T-cell (primary cell): ENCODE measurements at places on chromosomes 3 and 15.

- no peak overlapping the region for H3K27ac ChIP-seq
- DNase-seq = no peak
- H3K4me3 ChIP-seq = no peak overlapping the region
These were observed 16.7 kb upstream of the ZMAT3 start for GRCh38 chr3:179088306-179088705.

DNA sequence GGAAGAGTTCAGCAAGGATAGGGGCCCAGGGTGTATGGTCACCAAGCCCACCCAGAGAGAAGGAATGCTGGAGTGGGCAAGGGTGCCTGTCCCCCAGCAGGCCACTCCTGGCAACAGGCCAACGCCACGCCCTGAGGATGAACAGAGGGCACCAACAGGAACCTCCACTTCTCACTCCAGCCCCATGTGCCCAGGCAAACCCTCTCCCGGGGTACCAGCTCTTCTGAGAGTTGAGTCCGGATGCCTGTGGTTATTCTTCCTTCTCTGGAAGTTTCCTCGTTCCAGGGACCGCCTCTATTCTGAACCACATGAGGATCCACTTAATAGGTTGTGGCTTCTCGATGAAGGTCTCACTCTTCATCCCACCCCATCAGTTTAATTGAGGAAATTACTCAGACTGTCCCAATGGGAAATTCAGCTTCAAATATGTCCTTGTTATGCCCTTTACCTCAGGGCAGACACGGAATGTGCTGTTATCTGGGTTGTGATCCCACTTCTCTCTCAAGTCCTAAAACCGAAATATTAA lies 114.3 kb downstream of the LIPC start:
- no peak overlapping the region for H3K27ac ChIP-seq
- no peaks in the 10 kb centered on the region for H3K36me3 ChIP-seq
- no peaks in the 10 kb centered on the region for H3K27me3 ChIP-seq
- H3K4me1 ChIP-seq = peaks cover 7% of the 10 kb centered on the region
- no peak overlapping the region for H3K4me3 ChIP-seq

DNA sequence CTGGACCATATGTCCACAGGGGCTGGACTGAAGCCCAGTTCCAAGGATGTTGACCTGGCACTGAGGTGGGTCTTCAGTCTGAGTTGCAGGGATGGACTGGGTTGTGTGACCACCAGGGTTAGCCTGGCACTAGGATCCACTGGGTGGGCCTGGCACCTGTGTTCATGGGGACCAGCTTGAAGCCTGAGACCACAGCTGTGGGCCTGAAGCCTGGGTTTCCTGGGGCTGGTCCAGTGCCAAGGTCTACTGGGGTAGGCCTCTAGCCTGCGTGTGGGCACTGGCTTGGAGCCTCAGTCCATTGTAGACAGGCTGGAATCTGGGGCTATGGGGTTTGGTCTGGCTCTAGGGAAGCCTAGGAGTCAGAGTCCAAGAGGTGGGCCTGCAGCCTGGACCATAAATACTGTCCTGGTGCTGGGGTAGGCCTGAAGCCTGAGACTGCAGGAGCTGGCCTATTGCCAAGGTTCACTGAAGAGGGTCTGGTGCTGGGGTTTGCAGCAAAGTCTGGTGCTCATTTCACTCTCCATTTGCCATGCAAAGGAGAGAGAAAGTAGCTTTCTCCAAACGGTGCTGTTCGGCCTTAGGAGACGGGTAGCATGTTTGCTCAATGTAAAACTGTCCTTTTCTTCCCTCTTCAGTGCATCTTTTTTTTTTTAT lies 51.2 kb upstream of the TBC1D5 start:
- H3K27ac ChIP-seq = no peak overlapping the region
- no peaks in the 10 kb centered on the region for H3K36me3 ChIP-seq
- H3K4me1 ChIP-seq = no peaks in the 10 kb centered on the region
- H3K27me3 ChIP-seq = peaks cover 10% of the 10 kb centered on the region
- no peak for DNase-seq
- H3K4me3 ChIP-seq = no peak overlapping the region

- DNase-seq = no peak
- H3K27me3 ChIP-seq = no peaks in the 10 kb centered on the region
- H3K27ac ChIP-seq = peak overlapping the region; percentile 87
- H3K4me1 ChIP-seq = peaks cover 45% of the 10 kb centered on the region
These were observed 6.2 kb downstream of the STIMATE start for GRCh38 chr3:52891164-52891563.

DNA sequence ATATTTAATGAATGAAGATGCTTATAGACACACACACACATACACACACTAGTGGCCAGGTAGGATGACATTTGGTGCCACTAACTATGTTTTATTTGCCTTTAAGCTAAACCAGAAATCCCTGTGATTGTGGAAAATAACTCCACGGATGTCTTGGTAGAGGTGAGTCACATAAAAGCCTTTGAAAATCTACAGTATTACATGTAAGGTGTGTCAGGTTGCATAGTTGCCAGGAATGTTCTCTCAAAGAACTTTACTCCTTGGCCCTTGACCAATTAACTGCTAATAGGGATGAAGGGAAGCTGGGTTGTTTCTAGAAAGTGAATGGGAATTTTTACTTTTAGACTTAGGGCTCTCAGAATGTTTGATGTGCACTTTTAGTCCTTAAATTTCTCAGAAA lies 9.9 kb downstream of the ZBED2 start:
- no peak for DNase-seq
- H3K27ac ChIP-seq = no peak overlapping the region
- H3K4me1 ChIP-seq = no peaks in the 10 kb centered on the region
- no peak overlapping the region for H3K4me3 ChIP-seq

DNA sequence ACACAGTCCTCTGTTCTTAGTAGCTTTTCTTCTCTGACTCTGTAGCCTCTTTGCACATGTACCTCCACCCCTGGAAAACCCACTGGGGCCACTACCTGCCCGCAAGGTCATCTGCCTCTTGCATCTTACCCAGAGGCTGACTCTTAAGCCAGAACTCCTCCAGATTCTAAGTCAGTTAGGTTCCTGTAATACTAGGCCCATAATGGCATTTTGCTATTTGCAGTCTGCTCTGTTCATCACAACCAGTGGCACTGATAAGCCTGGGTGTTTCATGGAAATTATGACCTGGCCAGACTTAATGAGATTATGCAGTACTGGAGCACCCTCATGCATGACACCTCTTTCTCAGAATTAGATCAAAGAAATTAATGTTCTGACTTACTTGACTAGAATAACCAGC lies 31.7 kb upstream of the ATG7 start:
- no peaks in the 10 kb centered on the region for H3K36me3 ChIP-seq
- H3K4me3 ChIP-seq = no peak overlapping the region
- H3K4me1 ChIP-seq = no peaks in the 10 kb centered on the region
- no peak for DNase-seq

GRCh38 chr3:175192536-175192935 lies 333.4 kb downstream of the NAALADL2 start:
- H3K4me1 ChIP-seq = no peaks in the 10 kb centered on the region
- DNase-seq = no peak
- H3K4me3 ChIP-seq = no peak overlapping the region

DNA sequence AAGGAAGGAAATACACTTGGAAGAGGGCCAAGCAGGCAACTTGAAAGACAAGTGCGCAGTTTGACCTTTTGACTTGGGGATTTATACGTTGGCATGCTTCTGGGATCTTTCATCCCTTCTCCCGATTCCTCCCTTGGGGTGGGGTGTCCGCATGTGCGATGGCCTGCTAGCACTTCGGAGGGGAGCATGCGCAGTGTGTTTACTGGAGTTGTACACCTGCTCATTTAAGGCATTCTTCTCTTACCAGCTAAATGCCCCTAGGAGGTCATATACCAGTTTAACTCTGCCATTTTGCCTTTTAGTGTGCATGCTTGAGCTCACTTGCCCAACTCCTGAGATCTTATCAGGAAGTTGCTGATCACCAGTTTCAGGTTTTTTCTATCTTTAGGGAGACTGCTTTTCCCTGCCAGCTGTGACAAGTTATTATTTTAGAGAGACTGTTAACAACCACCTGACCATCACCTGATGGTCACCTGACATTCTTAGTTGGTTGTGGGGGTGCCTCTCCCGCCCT lies 63.5 kb downstream of the BFSP2 start:
- H3K4me3 ChIP-seq = no peak overlapping the region
- no peaks in the 10 kb centered on the region for H3K36me3 ChIP-seq
- H3K27me3 ChIP-seq = no peaks in the 10 kb centered on the region
- H3K27ac ChIP-seq = no peak overlapping the region
- peaks cover 20% of the 10 kb centered on the region for H3K4me1 ChIP-seq
- DNase-seq = no peak

DNA sequence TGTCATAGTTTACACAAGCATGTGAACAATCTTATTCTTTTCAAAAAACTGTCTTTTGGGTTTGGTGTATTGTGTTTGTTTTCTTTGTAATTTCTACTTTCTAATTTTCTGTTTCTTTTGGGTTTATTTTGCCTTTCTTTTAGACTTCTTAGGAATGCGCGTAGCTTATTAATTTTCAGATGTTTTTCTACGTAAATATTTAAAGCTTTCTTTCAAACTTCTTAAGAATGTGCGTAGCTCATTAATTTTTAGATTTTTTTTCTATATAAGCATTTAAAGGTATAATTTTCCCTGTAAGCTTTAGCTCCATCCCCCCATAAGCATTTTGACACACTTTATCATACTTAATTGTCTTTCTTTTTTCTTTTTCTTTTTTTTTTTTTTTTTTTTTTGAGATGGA lies 55.2 kb downstream of the RAD54L2 start:
- no peaks in the 10 kb centered on the region for H3K27me3 ChIP-seq
- peaks cover 6% of the 10 kb centered on the region for H3K36me3 ChIP-seq
- DNase-seq = no peak
- no peak overlapping the region for H3K4me3 ChIP-seq
- H3K4me1 ChIP-seq = no peaks in the 10 kb centered on the region

GRCh38 chr3:159416856-159417255 lies 571.8 kb upstream of the IL12A start:
- no peak overlapping the region for H3K27ac ChIP-seq
- H3K27me3 ChIP-seq = no peaks in the 10 kb centered on the region
- no peaks in the 10 kb centered on the region for H3K4me1 ChIP-seq
- no peak overlapping the region for H3K4me3 ChIP-seq
- no peak for DNase-seq
- H3K36me3 ChIP-seq = no peaks in the 10 kb centered on the region

DNA sequence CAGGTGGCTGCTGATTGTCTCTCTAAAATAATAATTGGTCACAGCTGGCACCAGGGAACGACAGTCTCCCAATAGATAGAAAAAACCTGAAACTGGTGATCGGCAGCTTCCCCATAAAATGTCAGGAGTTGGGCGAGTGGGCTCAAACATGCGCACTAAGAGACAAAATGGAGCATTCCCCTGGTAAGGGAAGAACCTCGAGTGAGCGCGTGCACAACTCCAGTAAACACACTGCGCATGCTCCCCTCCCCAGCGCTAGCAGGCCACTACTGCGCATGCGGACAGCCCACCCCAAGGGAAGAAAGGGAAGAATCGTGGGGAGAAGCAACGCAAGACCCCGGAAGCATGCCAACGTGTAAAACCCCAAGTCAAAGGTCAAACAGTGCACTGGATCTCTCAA lies 7.7 kb upstream of the STARD5 start:
- H3K36me3 ChIP-seq = no peaks in the 10 kb centered on the region
- no peak for DNase-seq
- H3K4me3 ChIP-seq = no peak overlapping the region
- H3K27ac ChIP-seq = no peak overlapping the region
- no peaks in the 10 kb centered on the region for H3K4me1 ChIP-seq

DNA sequence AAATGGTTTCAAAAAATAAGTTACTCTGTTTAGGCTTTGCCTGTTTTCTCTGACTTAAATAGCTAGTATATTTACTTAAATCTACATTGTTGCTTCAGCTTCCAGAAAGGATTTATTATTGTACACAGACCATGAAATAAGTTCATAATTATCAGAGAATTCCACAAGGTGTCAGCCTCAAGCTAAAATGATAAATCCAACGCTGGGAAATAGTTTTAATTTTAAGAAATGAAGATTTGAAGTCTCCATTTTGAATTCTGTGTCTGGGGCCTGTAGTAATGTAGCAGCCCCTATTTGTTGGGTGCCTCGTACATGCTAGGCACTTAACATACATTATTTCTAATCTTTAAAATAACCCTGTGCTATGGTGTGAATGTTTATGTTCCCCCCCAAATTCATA lies 92.6 kb upstream of the KCNMB2 start:
- H3K36me3 ChIP-seq = no peaks in the 10 kb centered on the region
- H3K27ac ChIP-seq = no peak overlapping the region
- no peaks in the 10 kb centered on the region for H3K27me3 ChIP-seq
- no peak overlapping the region for H3K4me3 ChIP-seq
- DNase-seq = no peak
- no peaks in the 10 kb centered on the region for H3K4me1 ChIP-seq

- peaks cover 36% of the 10 kb centered on the region for H3K27me3 ChIP-seq
- H3K4me3 ChIP-seq = peak overlapping the region; percentile 33
- peak; percentile 49 for DNase-seq
- H3K4me1 ChIP-seq = peaks cover 11% of the 10 kb centered on the region
These were observed 36.3 kb upstream of the PLA2G4E start for GRCh38 chr15:42056934-42057798.

GRCh38 chr3:54131890-54132289 lies 9.5 kb downstream of the CACNA2D3 start:
- no peaks in the 10 kb centered on the region for H3K36me3 ChIP-seq
- no peak for DNase-seq
- no peaks in the 10 kb centered on the region for H3K4me1 ChIP-seq
- no peaks in the 10 kb centered on the region for H3K27me3 ChIP-seq

DNA sequence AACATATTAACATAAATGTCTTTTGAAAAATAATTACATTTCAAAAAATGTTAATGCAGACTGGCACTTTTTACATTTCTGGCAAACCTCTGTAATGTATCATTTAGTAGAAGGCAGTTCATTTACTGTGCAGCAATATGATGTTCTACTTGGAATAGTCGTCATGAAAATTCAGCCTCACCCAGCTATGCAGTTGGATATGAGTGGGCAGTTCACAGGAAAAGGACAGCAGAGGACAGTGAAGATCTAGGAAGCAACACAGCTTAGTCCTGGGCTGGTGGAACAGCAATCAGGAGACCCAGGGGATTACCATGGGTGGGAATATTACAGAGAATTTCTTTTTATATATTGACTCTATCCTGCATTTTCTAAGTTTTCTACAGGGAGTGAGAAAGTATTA lies 63.6 kb downstream of the ANO10 start:
- DNase-seq = no peak
- H3K4me3 ChIP-seq = no peak overlapping the region
- no peaks in the 10 kb centered on the region for H3K27me3 ChIP-seq
- no peak overlapping the region for H3K27ac ChIP-seq

DNA sequence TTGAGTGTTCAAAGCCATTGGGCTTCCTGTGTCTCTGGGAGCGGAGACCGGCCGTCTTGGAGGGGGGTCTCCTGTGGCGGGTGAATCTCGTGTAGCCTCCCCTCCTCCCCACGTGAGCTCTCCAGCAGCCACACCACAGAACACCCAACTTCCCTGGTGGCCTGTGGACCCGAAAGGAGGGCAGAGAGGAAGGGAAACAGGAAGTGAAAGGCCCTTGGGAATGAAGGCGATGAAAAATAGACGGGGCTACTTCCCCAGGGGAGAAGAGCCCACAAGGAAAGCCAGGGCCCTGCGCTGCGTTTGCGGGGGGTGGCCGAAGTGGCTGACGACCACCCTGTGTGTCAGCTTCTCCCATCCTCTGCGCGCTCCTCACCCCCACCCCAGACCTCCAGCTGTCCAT lies 5.4 kb downstream of the ANKRD63 start:
- H3K36me3 ChIP-seq = no peaks in the 10 kb centered on the region
- DNase-seq = no peak
- no peak overlapping the region for H3K27ac ChIP-seq
- no peak overlapping the region for H3K4me3 ChIP-seq

- H3K36me3 ChIP-seq = no peaks in the 10 kb centered on the region
- no peak for DNase-seq
- peaks cover 37% of the 10 kb centered on the region for H3K4me1 ChIP-seq
- no peak overlapping the region for H3K4me3 ChIP-seq
These were observed 69.1 kb upstream of the XCR1 start for GRCh38 chr3:46096336-46096735.
